ENCODE measurements at places on chromosomes 2 and 18.

DNA sequence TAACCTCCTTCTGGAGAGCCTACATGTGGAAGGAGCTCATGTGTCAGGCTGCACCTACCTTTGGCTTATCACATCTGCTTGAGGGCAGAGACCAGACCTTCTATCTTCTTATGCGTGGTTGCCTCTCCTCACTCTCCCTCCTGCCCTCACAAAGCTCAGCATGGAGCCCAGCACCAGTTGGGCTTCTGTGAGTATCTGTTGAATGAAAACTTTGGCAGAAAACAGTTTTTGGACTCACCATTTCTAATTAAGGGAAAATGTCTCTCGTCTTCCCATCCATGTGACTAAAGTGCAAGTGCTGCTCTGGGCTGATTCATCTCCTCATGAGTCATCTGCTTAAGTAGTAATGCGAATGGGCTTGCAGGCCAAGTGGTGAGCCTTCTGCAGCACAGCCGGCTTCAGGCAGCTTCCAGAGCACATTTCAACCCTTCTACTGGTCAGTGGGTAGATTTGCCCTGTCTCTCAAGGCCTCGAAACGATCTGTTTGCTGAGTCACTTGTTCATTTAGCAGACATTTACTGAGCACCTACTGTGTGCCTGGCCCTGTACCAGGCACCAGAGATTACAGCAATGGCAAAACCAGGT is 102.6 kb downstream of the VSNL1 start:
- DNase-seq, result peak; percentile 94

DNA sequence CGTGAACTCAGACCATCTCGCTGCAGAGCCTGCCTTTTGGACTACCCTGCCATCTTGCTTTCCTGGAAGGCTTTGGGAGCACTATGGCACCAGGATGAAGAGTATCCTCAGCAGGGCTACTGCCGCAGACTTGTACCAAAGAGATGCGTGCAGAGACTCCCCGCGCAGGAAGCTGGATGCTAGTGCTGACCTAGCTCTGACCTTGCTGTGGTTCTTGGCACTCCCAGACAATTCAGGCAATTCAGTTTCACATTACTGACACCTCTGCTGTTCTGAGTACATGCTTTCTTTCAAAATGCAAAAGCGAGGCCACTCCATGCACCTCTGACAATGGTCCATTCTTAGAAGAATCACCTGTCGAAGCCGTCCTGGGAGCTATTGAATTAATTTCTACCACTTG is 251.5 kb upstream of the MEX3C start:
- DNase-seq, result no peak

DNA sequence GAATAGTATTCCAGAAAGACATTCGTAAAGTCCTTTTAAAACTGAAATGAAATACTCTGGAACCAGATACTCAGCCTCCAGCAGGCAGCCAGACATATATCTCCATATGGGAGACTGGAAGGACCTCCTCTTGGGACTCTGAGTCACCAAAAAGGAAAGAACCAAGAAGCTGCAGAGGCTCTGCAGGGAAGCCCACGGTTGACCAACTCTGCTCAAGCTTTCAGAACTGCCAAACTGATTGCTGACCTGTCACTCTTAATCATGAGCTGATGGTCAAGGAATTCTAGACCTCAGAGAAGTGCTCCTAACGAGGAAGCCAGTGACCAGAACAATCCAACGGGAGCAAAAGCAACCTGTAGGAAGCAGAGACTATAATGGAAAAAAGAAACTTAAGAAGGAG is 434.7 kb downstream of the EIPR1 start:
- DNase-seq, result no peak

DNA sequence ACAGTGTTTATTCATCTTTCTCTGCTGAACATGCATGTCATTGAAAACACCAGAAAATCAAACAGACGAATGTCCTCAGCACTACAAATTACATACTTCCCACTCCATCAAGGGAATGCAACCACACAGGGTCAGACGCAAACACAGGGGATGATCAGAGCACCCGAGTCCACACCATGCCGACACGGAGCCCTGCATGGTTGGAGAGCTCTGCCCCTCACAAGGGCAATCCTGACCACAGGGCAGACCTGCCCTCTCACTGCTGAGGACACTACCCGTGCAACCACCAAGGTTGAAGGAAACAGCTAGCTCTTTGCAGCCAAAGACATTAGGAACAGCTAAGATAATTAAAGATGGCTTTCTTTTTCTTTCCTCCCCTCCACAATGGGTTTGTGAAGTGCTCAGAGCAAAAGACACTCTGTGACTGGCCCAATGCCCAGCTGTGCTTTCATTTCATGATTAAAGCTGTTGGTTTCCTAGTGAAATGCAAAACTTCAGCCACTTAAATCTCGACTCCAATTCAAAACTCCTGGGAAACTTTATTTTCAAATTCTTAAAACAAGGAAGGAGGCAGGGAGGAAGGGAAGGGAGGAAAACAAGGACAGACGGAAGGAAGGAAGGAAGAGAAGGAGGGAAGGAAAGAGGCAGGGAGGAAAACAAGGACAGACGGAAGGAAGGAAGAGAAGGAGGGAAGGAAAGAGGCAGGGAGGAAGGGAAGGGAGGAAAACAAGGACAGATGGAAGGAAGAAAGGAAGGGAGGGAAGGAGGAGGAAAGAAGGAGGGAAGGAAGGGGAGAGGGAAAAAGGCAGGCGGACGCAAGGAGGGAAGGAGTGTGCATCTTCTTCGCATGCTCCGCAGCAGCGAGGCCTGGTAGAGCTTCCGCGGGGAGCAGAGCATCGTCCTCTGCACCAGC is 65.8 kb downstream of the NDUFA10 start:
- DNase-seq, result peak; percentile 86

DNA sequence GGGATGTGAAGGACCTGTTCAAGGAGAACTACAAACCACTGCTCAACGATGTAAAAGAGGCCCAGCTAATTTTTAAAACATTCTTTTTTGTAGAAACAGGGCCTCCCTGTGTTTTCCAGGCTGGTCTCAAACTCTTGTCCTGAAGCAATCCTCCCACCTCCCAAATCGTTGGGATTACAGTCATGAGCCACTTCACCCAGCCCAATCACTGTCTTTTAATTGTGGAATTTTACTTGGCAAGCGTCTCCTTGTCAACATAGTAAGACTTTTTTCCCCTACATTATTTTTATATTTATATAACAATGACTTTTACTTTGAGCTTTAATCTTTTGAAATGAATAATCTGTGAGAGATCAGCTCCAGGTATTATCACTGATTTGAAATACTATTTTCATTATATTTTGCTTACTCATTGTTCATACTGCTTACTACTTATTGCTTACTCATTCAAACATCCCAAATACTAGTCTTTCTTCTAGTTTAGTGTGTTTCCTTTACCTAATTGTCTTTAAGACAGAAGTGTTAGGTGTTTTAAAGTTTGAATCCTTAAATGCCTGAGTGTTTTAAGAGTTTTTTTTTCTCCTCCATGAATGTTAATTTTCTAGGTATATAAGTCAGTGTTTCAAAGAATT is 48.9 kb downstream of the PTPN4 start:
- DNase-seq, result no peak

DNA sequence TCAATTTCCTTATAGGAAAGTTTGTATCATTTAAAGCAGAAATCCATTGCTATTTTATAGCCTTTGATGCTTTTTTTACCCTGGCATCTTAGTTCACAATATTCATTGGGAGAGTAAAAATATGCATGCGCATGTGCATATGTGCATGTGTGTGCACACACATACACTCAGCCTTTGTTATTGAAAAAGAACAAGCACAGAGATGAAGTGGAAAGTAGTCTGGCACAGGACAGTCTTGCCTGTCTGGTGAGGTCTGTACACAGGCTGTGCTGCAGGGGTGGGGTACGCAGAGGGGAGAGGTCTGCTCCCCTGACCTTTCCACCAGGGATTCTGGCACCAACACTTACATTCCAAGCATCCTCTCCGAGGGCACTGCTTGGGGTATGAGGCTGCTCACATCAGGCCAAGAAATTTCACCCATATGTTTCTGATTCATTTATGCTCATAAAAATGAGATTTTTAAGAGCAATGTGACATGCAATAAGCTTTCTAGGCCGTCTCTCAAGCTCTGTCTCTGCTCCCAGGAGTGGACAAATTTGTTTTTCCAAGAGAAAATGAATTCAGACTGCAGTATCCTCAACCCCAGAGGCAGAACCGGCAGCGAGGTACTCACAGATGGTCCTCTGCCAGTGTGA is 237.2 kb downstream of the INSIG2 start:
- DNase-seq, result no peak

DNA sequence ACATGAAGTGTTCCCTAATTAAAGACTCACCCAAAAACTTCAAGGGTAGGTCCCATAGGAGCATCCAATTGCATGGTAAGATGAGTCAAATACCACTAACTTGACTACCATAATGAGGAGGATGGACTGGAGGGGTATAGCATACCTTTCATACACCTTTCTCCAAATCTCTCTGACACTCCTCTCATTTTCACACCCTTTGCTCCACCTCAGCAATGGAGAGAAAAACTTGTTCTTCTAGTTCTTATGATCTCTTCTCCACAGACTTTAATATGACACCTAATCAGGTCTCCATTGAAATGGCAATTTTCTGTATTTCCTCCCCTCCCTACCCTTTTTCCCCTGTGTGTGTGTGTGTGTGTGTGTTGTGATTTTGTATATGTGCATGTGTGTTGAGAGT is 41.1 kb upstream of the MAP2 start:
- no peak for DNase-seq

DNA sequence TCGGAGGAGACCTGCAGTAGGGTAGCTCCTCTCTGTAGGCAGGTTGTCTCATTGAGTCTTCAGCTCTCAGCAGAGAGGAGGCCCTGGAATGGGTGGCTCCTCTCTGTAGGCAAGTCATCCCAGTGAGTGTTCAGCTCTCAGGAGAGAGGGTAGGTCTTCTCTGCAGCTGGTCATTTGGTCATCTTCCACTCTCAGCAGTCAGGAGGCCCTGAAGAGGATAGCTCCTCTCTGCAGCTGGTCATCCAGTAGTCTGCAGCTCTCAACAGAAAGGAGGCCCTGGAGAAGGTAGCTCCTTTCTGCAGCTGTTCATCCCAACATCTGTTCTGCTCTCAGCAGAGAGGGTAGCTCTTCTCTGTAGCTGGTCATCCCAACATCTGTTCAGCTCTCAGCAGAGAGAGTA is 26.0 kb upstream of the RUFY4 start:
- no peak for DNase-seq

GRCh38 chr2:45260946-45261345 is 251.7 kb upstream of the SIX2 start:
- peak; percentile 87 for DNase-seq

GRCh38 chr2:138712212-138712979 is 67.8 kb downstream of the NXPH2 start:
- DNase-seq, result no peak
